NCI-H1092 treated with DMSO at 0.1 percent for 48 hours (cell line): ENCODE measurements at places on chromosomes 4 and X.
A peak's percentile ranks its signal among the peaks of the same experiment; 100 is the strongest.

GRCh38 chr4:141028024-141028529 is 105.2 kb downstream of the RNF150 start:
- DNase-seq: peak; percentile 84

- DNase-seq: no peak
These were observed 101.7 kb upstream of the KLF8 start for GRCh38 chrX:56130436-56130835.

GRCh38 chr4:1237981-1238675 is 10.8 kb downstream of the CTBP1 start:
- no peak for DNase-seq

- no peak for DNase-seq
These were observed 654.6 kb upstream of the GALNT7 start for GRCh38 chr4:172514011-172514410.

GRCh38 chrX:105150557-105150956 is 69.9 kb downstream of the TEX13A start:
- no peak for DNase-seq

GRCh38 chrX:46673620-46674359 is 85.1 kb downstream of the SLC9A7 start:
- no peak for DNase-seq

DNA sequence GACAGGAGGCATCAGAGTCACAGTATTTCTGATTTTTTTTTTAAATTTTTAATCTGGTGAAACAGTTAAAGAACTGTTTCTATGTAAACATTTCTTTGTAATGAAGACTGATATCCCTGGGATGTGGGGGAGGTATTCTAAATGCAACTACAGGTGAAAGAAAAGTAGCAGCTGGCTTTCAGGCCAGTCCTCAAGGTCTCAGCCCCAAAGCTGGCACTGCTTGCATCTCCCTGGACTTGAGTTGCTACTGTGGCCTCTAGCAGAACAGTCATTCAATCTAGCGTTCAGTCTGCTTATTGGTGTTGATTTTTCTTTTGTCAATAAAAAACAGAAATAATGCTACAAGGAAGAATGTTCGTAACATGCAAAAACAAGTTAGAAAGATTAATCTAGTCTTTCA is 4.9 kb downstream of the MBNL3 start:
- DNase-seq: peak; percentile 58

GRCh38 chr4:72295966-72296557 is 264.3 kb downstream of the NPFFR2 start:
- DNase-seq: peak; percentile 47
